CD4-positive, alpha-beta T cell (primary cell): ENCODE measurements at places on chromosomes 11 and 22. TPM values are rescaled to one million over a fixed set of nuclear protein-coding genes. Genes with fewer than 3 reads are reported as not detected.

- DNase-seq: no peak
These were observed 658.5 kb downstream of the OPCML start for GRCh38 chr11:132873841-132874240.

GRCh38 chr11:129785383-129786111 lies 30.1 kb upstream of the TMEM45B start:
- no peak for DNase-seq

Gene PNPLA2
- 202 TPM for total RNA-seq

Gene PVALB
- total RNA-seq: not detected
